ENCODE measurements at places on chromosomes 6 and 20.

DNA sequence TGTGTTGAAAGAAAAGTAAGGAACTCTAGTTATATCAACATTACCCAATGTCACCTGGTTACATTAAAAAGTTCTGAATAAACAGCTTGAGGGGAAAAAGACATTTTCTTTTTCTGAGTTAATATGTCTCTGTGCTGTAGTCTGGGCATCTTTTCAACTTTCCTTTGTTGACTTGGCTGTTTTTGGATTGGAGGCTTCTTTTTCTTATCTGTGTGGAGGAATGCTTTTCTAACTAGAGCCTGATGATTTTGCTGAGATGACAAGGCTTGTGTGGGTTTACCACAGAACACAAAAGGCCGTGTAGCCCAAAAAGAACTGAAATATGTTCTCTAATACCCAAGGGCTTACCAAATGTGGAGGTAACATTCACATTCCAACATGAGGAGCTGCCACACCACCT is 161.8 kb downstream of the KCNQ5 start:
- no peak for DNase-seq

GRCh38 chr20:11686820-11687543 is 230.7 kb upstream of the BTBD3 start:
- DNase-seq, result no peak

DNA sequence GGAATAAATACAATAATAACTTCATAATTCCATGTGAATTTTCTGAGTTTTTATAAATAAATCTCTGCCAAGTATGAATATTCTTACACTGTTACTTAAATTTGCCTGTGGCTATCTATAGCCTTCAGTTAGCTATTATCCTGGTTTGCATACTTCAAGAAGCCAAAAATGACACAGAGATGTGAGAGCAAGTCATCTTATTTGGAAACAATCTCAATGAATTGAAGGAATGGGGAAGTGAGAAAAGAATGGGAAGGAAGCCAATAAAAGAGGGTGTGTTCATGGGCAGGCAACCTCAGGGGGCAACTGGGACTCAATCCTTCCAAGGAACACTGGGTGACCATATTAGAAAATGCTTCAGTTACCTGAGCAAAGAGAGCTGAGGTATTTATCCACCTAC is 9.9 kb downstream of the HAO1 start:
- DNase-seq, result no peak

GRCh38 chr6:64012351-64013001 is 376.9 kb downstream of the PHF3 start:
- DNase-seq, result peak; percentile 32

DNA sequence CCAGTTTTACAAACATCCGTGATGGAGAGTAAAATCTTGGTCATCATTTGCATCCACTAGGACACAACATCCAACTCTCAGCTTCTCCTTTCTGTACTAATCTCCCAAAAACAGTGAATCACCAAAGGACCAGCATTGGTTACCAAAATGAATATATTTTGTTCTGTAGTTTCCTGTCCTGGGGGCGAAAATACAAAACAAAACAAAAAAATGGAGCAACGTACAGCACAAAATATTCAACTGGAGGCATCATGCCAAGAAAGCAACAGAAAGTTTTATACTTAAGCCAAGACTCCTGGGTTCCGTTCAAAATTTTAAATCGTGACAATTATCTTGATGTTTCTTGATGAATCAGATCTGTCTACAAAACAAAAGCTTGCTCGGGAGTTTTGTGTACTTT is 126.6 kb upstream of the CCDC28A start:
- no peak for DNase-seq
